Activated CD4-positive, CD25-positive, alpha-beta regulatory T cell (primary cell): ENCODE measurements at places on chromosomes 1 and 21.

- no peak for DNase-seq
These were observed 65.6 kb downstream of the GRIK3 start for GRCh38 chr1:36968730-36969129.

GRCh38 chr1:1399872-1400575 is 889 bp upstream of the CCNL2 start:
- no peak for DNase-seq

- DNase-seq: no peak
These were observed 1.2 kb upstream of the RGS18 start for GRCh38 chr1:192157067-192157466.

- DNase-seq: no peak
These were observed 101.4 kb upstream of the TSPAN2 start for GRCh38 chr1:115190540-115191170.

DNA sequence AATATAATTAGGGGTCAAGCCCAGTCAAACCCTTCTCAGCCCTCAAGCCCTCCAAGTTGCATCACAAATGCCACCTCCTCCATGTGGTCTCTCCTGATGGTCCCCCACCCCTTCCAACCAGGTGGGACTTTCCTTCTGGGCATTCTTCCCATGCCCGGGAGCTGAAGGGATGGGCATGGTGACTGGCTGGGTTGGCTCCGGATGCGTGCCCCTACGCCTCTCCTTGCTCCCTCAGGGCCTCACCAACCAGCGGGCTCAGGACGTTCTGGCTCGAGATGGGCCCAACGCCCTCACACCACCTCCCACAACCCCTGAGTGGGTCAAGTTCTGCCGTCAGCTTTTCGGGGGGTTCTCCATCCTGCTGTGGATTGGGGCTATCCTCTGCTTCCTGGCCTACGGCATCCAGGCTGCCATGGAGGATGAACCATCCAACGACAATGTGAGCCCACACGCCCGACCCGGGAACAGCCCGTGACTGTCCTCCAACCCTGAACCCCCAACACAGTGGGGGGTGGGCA is 7.5 kb downstream of the ATP1A2 start:
- DNase-seq: no peak
